ENCODE measurements at places on chromosomes 1 and 21.

DNA sequence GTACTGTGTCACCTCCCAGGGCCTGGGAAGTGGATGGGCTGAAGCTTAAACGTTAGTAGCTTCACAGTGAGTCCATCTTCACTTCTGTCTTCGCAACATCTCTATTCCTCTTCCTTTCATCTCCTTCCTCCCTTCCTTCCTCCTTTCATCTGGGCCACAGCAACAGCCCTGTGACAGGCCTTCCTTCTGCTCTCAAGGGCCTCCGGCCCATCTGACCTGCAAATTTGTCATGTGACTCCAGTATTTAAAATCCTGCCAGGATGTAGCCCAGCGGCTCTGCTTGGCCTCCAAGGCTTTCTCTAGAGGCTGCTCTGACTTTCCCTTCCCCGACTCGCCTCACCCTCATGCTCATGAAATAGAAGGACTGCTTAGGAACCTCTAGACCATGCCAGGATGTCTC is 10.9 kb upstream of the BATF3 start:
- DNase-seq: no peak

DNA sequence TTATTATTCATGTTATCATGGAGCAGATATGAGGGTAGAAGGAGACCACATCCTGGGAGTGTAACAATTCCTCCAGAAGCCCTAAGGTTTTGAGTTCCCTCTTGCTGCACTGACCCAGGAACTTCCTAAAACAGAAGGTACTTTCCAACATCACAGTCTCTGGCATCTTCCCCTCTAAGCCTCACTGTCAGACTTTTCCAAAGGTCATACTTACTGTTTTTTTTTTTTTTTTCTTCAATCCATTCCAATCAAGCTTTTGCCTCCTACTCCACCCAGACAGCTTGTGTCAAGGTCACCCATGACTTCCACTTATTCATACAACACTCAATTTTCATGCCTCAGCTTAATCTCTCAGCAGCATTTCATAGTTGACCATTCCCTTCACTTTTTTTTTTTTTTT is 18.4 kb upstream of the UQCRHL start:
- DNase-seq: no peak

DNA sequence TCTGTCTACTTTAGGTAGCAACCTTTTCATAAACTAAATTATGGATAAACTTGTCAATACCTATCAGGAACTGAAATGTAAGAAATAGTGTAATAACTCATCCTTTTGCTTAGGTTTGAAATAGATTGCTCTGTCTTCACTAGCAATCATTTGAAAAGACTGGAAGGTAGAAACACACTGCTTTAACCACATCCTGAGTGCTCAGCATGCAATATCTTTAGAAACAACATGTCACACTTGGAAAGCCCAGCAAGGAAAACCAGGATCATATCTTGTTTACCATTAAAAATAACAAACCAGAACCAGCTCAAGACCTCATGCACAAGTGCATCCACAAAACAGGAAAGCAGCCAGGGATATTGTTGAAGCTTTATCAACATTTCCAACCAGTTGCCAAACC is 3.6 kb downstream of the KCNJ6 start:
- no peak for DNase-seq

- no peak for DNase-seq
Observed at GRCh38 chr1:208985231-208985630, 598.3 kb upstream of the CAMK1G start.

GRCh38 chr1:183633676-183634343 is 1.8 kb downstream of the ARPC5 start:
- peak; percentile 66 for DNase-seq

- DNase-seq: no peak
Observed at GRCh38 chr1:185627171-185627570, 107.0 kb upstream of the HMCN1 start.

DNA sequence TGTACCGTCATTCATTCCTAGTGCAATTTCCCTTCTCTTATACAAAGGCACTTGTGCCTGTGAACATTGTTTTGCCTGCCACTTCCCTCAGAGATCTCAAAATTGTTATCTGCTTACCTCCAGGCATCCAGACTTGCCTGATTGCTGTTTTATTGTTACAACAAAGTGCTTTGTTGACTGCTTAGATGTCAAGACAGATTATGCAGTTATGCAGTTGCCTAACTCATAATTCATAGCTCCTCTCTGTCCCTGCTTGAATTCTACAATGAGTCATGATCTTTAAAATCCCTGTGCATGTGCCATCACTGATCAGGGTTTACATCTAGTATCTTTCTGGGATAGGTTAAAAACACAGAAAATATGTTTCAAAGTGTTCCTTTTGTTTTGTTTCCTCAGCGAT is 24.5 kb downstream of the CXADR start:
- no peak for DNase-seq

DNA sequence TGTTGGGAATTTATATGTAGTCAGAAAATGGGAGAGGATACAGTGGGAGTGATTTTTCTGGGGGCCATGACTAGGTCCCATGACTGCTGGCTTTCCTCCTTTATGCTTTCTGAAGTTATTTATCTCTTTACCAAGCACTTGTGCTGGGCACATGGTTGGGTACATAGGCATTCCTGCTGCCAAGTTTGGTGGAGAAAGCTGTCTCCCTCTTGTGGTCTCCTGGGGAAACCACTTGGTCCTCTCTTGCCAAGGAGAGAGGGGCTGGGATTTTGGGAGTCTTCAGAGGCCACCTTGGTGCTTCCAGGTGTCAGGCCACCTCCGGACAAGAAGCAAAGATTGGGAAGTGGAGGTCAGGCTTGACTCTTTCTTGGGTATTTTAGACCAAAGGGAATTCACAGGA is 120.2 kb upstream of the KCNE2 start:
- peak; percentile 22 for DNase-seq

DNA sequence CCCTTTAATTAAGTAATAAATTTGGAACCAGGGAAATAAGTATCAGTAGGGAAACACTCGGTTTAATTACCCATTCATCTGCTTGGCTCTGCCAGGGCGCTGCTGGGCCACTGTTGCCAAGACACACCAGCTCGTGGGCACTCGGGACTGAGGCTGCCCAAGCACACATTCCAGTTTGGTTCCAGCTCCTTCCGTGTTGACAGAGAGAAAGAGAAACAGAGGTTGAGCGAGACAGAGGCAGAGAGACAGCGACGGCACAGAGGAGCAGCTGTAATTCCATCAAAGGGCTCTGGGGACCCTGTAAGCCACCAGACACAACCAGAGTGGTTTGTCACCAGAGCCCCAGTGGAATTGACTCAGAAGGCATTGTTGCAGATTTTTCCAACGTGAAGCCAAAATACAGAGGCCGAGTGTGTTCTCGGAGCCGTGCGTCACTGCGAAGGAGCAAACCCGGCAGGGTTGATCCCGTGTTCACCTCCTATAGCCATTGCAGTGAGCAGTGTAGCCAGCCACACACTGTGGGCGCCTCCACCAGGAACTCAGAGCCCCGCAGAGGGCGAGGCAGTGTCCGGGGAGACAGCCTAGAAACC is 33.5 kb downstream of the SYF2 start:
- no peak for DNase-seq

GRCh38 chr1:34362949-34363348 is 186.2 kb downstream of the C1orf94 start:
- no peak for DNase-seq

DNA sequence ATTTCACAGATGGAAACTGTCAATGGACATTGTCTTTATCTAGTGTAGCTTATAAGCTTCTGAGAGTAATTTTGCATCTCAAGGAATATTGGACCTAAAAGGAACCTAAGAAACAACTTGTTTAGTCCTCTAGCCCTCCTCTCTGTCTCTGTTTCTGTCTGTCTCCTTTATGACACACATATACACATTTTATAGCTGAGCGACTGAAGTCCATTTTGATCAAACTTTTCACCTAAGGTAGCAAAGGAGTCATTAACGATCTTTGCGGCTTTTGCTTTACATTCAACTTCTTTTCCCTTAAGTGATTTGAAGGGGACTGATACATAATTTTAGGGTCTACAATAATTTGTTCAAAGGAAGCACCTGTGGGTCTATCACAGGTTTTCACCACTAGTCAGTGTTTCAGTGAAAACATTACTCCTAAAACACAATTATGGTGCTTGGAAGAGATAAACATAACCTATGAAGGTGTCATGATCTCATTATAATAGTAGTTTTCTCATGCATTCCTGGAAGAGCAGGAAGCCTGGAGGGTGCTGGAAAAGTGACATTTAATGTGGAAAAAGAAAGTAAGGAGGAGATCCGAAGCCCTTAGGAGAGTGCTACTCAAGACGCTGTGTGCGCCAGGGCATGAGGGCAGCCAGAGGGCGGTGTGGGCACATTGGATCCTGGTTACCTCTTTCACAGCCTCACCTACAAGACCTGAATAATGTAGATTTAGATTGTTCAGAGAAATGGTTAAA is 248.6 kb downstream of the DNM3 start:
- peak; percentile 61 for DNase-seq

- DNase-seq: no peak
Observed at GRCh38 chr21:29056538-29057050, 16.9 kb downstream of the CCT8 start.

DNA sequence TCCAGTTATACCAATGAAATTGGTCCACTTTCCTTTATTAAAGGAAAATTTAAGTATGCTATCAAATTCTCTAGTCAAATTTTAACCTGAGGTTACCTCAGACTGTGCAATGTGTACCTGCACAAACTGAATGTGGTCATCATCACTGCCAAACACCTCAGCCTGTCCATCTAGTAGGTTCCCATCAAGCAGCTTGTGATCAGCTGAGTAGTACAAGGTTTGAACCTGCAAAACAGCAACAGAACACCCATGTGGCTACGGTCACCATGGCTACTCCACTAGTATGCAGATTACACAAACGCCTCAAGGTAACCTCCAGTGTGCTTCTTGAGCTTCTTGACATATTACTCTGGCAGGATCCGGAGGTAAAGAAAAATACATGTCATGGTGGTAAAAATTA is 11.6 kb downstream of the IVNS1ABP start:
- DNase-seq: no peak

DNA sequence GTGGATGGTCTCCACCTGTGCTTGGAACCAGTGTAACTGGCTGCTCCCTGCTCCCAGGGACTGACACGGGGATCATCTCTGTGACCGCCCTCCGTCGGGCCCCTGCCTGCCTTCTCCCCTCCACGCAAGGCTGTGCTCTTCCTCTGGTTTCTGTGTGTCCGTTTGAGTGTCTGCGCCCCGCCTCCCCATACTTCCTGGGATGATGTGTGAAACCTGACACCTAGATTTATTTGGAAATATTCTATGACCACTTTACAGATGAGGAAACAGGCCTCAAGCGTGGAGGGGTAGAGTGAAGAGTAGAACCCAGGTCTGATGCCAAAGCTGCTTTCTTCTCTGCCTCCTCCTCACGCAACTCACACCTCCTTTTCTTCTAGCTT is 24.3 kb downstream of the LDLRAP1 start:
- DNase-seq: no peak

DNA sequence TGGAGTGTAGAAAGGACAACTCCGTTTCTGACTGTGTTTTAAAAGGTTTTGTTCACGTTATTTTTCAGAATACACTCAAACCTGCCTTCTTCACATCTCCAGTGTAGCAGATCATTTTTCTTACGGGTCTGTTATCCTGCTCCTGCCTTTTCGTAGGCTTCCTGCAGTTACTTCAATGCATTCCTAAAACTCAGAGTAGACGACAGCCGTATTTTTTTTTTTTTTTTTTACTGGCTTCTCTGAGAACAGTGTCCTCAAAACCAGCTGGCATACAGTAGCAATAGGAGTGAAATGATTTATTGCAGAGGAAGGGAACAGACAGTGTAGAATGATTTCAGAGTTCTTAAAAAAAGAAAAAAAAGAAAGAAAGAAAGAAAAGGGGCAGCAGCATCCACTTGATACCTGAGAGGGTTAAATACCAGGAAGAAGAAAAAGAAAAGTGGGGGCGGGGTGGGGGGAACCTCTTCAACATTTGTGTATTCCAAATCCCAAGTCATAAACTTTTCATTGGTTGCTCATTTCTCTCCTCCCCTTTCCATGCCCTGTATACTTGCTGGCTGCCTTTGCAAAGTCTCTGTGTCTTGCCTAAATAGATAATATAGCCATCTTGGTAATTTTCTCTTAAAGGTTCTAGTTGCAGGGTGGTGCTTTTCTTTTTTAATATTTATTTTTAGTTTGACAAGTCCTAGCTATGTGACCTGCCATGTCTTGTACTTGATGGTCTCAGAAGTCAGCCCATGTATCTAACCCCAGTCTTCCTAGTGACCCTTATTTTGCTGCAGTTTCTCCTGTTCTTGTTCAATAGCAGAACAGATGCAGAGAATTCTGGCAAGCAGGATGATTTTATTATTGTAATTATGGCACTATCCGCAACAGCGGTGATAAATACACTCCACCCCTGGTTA is 2.8 kb downstream of the TGFB2 start:
- no peak for DNase-seq
